ENCODE measurements at places on chromosomes 4 and X. TPM values are rescaled to one million over a fixed set of nuclear protein-coding genes. Genes with fewer than 3 reads are reported as not detected.

Gene GABRB1
- total RNA-seq = not detected

DNA sequence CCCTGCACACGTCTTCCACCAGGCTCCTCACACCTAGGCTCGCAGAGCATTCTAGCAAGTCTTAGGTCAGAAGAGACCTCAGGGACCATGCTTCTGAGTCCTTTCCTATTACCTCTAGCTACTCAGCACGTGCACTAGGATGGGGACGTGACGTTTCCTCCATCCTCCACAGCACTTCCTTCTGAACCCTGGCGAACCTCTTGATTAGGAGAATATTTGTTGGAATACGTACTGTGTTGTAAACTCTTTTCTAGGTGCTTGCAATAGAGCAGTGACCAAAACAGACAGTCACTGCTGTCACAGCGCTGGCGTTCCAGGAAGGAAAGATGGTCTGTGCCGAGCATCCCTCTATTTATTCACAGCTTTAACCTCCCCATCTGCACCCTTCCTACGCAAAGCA, 12.9 kb upstream of the TENM3 start:
- H3K36me3 ChIP-seq = no peaks in the 10 kb centered on the region
- H3K27me3 ChIP-seq = no peaks in the 10 kb centered on the region
- no peaks in the 10 kb centered on the region for H3K4me1 ChIP-seq

Gene FGA
- not detected for total RNA-seq

Gene CAMK2D
- 30.7 TPM for total RNA-seq

DNA sequence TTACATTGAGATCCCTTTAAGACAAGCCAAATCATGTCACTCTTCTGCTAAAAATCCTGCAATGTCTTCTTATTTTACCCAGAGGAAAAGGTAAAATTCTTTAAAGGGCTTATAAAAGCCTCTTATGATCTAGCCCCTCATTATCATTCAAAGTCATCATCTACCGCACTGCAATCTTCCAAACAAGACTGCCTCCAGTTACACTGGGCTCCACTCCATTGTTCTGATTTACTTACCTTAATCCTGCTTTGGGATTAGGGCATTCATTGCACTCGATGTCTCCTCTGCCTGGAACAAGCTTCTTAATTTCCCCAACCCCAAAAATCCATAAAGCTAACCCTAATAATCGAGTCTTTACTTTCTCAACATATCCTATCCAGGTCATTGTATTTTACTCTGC, 269.1 kb downstream of the PCDH18 start:
- no peaks in the 10 kb centered on the region for H3K4me1 ChIP-seq
- no peaks in the 10 kb centered on the region for H3K36me3 ChIP-seq
- no peak overlapping the region for H3K27ac ChIP-seq
- DNase-seq = no peak
- H3K27me3 ChIP-seq = no peaks in the 10 kb centered on the region

DNA sequence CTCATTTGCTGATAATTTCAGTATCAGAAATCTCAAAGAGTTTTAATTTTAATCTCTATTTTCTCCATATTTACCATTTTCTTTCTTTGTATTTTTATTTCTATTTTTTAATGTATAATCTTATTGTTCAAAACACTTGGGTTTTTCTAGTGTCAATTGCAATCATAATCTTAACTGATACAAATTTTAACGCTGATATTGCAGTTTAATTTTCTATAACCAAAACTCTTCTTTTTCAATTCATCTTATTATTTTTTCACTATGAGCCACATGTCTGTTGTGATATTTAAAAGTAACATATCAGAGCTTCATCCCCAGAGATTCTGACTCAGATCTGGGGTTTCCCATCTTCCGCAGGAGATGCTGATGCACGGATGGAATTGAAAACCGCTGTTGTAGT, 16.2 kb downstream of the ADAM29 start:
- no peaks in the 10 kb centered on the region for H3K27me3 ChIP-seq
- H3K4me1 ChIP-seq = no peaks in the 10 kb centered on the region
- no peak for DNase-seq

Gene AR
- total RNA-seq = 1.9 TPM

DNA sequence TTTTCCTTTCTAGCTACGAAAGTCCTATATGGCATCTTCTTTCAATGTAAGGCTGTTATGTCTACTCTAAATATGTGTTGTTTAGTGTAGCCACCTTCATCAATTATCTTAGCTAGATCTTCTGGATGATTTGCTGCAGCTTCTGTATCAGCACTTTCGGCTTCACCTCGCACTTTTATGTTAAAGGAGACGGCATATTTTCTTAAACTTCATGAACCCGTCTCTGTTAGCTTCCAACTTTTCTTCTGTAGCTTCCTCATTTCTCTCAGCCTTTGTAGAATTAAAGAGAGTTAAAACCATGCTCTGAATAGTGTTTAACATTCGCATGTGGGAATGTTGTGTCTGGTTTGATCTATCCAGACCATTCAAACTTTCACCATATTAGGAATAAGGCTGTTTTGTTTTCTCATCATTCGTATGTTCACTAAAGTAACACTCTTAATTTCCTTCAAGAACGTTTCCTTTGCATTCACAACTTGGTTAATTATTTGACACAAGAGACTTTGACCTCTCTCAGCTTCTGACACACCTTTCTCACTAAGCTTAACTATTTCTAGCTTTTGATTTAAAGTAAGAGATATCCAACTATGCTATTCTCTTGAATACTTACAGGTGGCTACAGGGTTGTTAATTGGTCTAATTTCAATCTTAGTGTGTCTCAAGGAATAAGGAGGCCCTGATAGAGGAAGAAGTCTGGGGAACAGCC, 476.8 kb downstream of the GABRG1 start:
- H3K4me3 ChIP-seq = no peak overlapping the region
- DNase-seq = no peak
- no peaks in the 10 kb centered on the region for H3K36me3 ChIP-seq
- no peaks in the 10 kb centered on the region for H3K27me3 ChIP-seq
- H3K4me1 ChIP-seq = no peaks in the 10 kb centered on the region
- H3K27ac ChIP-seq = no peak overlapping the region

DNA sequence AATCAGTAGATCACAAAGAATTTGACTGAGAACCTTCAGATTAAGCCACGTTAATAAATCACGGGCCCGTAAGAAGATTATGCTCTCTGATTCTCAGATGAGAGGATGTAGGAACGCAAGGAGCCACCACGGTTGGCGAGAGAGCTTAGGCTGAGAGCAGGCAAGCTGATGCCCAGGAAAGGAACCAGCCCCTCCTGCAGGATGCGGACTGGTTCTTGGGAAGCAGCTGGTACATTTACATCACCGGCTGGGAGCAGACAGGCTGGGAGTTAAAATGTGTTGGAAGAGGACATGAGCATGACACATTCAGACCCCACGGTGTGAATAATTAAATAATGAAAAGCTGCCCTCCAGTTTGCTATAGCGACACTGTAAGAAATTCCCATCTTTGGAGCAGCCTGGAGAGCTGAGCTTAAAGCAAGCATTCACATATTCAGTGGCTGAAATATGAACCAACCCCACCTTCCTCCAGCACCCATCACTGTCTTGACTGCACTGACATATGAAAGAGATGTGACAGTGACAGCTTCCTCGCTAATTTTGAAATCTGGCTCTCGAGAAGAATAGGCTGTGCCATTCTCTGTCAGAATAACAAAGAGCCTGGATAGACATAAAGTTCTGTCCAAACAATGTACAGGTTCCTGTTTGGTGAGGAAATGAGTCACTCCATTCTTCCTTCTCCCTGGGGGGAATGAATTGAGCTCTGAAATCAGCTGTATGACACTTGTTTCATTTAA, 33.1 kb downstream of the LNX1 start:
- H3K27me3 ChIP-seq = no peaks in the 10 kb centered on the region
- no peak overlapping the region for H3K27ac ChIP-seq
- no peaks in the 10 kb centered on the region for H3K36me3 ChIP-seq
- H3K4me1 ChIP-seq = peaks cover 11% of the 10 kb centered on the region
- no peak overlapping the region for H3K4me3 ChIP-seq

GRCh38 chr4:2415881-2416563, 2.4 kb downstream of the ZFYVE28 start:
- H3K27ac ChIP-seq = peak overlapping the region; percentile 87
- peaks cover 29% of the 10 kb centered on the region for H3K27me3 ChIP-seq
- DNase-seq = peak; percentile 38
- peaks cover 43% of the 10 kb centered on the region for H3K4me1 ChIP-seq

GRCh38 chr4:128176643-128177042, 111.0 kb downstream of the PGRMC2 start:
- no peak overlapping the region for H3K4me3 ChIP-seq
- no peaks in the 10 kb centered on the region for H3K27me3 ChIP-seq
- H3K4me1 ChIP-seq = no peaks in the 10 kb centered on the region

DNA sequence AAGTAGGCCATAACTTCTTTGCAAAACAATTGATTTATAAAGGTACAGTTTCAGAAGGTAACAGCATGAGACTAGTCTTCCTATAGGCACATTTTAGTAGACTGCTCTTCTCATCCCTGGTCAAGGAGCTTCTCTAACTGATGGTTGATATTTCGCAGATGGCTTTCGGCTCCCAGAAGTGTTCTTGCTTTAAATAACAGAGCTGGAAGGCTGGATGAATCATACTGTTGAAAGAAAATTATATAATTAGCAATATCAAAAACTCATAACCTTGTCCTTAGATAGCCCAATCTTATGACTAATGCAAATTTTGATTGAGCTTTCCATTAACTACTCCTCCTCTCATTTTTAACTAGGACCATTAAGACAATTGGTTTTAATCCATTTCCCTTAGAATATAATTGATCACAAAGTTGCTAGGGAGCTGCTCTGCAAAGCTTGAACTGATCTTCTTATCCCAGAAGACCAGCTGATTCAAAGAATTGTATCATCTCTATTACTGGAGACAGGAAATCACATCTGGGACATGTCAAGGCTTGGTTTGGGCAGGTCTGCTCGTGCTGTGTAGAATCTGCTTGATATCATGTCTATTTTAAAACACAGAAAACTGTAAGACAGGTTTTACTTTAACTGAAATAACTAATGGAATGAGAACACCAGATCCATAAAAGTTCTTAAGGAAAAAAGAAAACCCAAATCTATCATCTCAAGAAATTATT, 38.6 kb downstream of the CENPU start:
- no peaks in the 10 kb centered on the region for H3K4me1 ChIP-seq
- no peak overlapping the region for H3K27ac ChIP-seq
- H3K4me3 ChIP-seq = no peak overlapping the region
- peaks cover 20% of the 10 kb centered on the region for H3K36me3 ChIP-seq

Gene CYSLTR1
- total RNA-seq = 20.5 TPM

- H3K4me3 ChIP-seq = no peak overlapping the region
- no peaks in the 10 kb centered on the region for H3K36me3 ChIP-seq
- DNase-seq = no peak
- H3K4me1 ChIP-seq = peaks cover 11% of the 10 kb centered on the region
- no peaks in the 10 kb centered on the region for H3K27me3 ChIP-seq
Measured at GRCh38 chrX:7110821-7111276, 36.7 kb upstream of the STS start.

GRCh38 chr4:119678761-119679160, 50.2 kb upstream of the PDE5A start:
- no peak for DNase-seq
- H3K36me3 ChIP-seq = no peaks in the 10 kb centered on the region
- no peak overlapping the region for H3K27ac ChIP-seq

- H3K27ac ChIP-seq = no peak overlapping the region
- H3K36me3 ChIP-seq = peaks cover 41% of the 10 kb centered on the region
- no peak for DNase-seq
Measured at GRCh38 chr4:2672700-2673099, 83.4 kb downstream of the TNIP2 start.

Gene SASH3
- total RNA-seq = 135 TPM

Gene MAGEB1
- not detected for total RNA-seq

DNA sequence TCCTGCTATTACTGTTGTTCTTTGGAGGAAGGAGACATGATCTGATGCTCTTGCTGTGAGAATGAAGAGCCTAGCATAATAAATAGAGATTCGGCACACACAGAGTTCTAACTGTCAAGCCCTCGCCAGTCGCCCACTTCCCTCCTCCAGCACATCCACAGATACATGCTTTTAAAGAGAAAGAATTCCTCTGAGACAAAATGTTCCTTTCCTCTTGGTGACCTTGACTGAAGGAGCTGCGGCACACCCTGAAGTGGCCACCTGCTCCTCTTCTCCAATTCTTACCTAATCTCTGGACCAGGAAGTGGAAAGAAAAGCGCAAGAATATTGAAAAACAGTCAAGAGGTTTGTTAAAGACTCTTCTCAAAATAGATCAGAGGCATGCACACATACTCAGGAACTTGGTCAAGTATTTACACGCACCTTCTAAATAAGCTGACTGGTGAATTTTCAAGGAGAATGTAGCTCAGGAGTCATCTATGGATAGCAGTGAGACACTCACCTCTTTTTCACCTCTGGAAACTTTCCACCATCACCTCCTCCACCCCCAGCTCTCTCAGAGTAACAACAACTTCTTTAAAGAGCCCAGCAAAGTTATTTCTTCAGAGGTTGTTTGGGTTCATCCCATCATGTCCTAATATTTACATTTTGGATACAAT, 95.4 kb downstream of the PARM1 start:
- H3K27ac ChIP-seq = no peak overlapping the region
- H3K4me1 ChIP-seq = no peaks in the 10 kb centered on the region
- H3K4me3 ChIP-seq = no peak overlapping the region
- no peaks in the 10 kb centered on the region for H3K36me3 ChIP-seq

Gene FHDC1
- total RNA-seq = 8.3 TPM

GRCh38 chrX:13732246-13733067, 2.0 kb downstream of the TRAPPC2 start:
- no peaks in the 10 kb centered on the region for H3K36me3 ChIP-seq
- no peak overlapping the region for H3K4me3 ChIP-seq
- no peaks in the 10 kb centered on the region for H3K27me3 ChIP-seq
- H3K4me1 ChIP-seq = peaks cover 35% of the 10 kb centered on the region

DNA sequence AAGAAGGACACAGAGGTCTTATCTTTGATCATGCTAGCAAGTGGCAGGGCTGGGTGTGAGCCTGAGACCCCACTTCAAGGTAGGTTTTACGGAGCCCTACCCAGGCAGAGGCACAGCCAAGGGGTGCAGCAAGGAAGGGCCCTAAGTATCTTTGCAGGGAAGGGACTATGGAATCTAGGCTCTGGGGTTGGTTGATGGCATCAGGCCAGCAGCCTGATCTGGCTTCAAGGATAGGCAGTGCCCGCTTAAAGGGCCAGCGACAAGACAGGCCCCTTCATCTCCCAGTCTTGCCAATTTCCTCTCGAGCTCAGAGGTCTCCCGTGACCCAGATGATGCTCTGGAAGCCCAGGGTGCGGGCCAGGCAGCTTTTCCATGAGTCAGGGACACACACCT, 5.8 kb downstream of the ABLIM2 start:
- H3K36me3 ChIP-seq = no peaks in the 10 kb centered on the region
- H3K4me1 ChIP-seq = peaks cover 17% of the 10 kb centered on the region
- DNase-seq = no peak

Gene TEX13A
- not detected for total RNA-seq

- no peak overlapping the region for H3K4me3 ChIP-seq
- H3K27me3 ChIP-seq = no peaks in the 10 kb centered on the region
- H3K4me1 ChIP-seq = no peaks in the 10 kb centered on the region
- H3K36me3 ChIP-seq = no peaks in the 10 kb centered on the region
- no peak for DNase-seq
Measured at GRCh38 chr4:80390178-80390577, 54.6 kb downstream of the CFAP299 start.

DNA sequence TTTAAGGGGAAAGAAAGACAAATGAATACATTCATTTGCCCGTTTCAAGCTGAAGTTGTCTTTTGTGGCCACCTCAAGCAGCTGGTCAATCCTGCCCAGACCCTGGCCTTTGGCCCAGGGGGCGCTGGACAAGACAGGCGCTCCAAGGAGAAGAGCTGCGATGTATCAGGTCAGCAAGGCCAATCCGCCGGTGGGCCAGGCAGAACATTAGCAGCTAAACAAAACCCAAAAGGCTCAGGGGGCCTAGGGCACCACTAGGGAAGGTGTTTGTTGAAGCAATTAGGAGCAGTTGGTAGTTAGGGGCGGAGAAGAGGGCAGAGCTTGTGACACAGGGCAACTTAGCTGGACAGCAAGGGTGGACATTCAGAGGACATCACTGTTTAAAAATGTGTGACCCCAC, 60.8 kb upstream of the TMEM33 start:
- no peak overlapping the region for H3K27ac ChIP-seq
- DNase-seq = peak; percentile 50
- H3K36me3 ChIP-seq = no peaks in the 10 kb centered on the region
- H3K27me3 ChIP-seq = peaks cover 53% of the 10 kb centered on the region
- H3K4me1 ChIP-seq = no peaks in the 10 kb centered on the region

Gene BBS12
- 3.0 TPM for total RNA-seq

All from spleen (tissue), 13 donors.